ENCODE measurements at places on chromosomes 3 and 15.

DNA sequence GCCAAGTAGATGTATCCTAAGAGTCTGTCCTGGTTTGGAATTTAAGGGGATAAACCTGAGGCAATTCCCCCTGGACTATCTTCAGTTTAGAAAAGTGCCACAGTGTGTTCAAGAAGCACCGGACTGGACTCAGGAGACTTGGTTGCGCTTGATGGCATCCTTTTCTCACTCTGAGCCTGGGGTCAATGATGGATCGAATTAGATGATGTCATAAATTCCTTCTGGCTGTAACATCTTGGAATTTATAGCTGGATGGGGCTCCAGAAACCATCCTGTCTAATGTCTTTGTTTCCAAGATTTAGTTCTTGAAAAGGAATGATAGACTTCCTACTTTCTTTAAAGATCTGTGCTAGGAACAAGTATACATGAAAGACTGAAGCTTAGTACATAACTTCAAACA, 280.6 kb downstream of the LPP start:
- DNase-seq: no peak

DNA sequence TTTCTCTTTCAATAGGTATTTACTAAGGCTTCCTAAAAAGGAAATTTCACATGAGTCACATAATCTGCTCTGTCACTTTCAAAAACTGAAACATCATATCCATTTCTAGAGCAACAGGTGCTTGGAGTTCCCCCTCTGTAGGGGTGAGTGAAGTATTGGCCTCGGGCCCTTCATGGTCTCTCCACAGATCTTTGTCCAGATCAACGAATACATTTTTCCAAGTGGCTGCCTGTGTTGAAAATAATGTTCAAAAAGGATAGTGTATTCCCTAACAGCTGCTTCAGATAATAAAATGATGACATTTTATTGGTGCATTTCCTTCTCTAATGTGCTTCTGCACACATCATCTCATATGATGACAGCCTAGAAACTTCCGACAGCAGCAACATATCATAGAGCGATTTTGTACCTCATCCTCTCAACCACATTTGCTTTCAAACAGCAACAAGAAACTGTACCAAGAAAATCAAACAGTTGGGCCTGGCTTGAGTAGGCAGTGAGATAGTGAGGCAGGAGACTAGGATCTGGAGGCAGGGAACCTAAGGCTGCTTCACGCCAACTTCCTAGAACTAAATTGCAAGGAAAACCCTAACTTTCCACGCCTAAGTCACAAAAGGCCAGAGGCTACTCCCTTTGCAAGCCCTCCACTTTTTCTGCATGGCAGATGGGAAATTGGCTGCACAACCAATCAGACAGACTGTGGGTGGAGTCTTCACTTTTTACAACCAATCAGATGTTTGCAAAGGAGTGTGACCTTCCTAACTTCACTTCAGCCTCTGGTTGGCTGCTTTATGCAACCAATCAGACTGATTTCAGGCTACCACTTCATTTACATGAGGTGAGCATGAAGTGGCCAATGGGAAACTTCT, 340.2 kb downstream of the LRRC3B start:
- DNase-seq: no peak

DNA sequence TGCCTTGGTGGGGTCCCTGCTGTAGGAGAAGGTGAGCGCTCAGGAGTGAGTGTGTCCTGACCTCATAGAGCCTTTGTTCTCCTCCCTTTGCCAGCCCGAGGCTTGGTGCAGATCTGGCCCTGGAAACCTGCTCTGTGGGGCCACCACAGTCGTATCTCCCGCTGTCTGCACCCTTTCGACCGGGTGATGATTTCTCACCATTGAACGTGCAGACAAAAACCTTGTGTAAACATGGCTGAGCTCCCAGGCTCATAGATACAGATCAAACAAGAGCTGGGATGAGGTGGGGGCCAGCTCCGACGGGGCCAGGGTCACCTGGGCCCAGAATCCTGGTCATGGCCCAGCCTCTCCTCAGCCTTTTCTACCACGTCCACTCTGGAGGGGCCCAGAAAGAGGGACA, 34.6 kb upstream of the ESYT3 start:
- no peak for DNase-seq

- DNase-seq: no peak
Measured at GRCh38 chr3:15327941-15328340, 4.4 kb downstream of the SH3BP5 start.

DNA sequence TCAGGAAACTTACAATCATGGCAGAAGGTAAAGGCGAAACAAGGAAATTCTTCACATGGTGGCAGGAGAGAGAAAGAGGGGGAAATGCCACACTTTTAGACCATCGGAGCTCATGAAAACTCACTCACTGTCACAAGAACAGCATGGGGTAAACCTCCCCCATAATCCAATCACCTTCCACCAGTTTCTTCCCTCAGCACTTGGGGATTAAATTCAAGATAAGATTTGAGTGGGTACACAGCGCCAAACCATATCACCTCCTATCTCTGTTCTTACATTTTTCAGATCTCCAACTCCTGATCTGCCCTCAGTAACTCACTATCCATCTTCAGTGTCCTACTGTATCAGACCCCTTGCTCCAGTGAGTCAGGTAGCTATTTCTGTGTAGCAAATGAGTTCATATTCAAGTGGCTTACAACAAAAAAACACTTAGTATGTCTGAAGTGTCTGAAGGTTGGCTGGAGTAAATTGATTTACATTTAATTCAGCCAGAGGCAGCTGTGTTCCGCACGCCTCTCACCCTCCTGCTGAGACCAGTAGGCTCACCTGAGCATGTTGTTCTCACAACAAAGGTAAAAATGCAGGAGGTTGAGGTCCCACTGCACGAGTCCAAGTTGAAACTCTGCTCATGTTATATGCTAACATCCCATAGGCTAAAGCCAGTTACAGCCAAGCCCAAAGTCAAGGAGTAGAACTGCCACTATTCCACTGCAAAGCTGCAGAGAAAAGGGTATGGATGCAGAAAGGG, 180.7 kb upstream of the LMCD1 start:
- DNase-seq: no peak

- no peak for DNase-seq
Measured at GRCh38 chr3:159082519-159082918, 280.7 kb downstream of the MFSD1 start.

- no peak for DNase-seq
Measured at GRCh38 chr3:183582161-183582560, 26.7 kb upstream of the KLHL6 start.

GRCh38 chr3:106263011-106263410, 394.2 kb upstream of the CBLB start:
- no peak for DNase-seq

DNA sequence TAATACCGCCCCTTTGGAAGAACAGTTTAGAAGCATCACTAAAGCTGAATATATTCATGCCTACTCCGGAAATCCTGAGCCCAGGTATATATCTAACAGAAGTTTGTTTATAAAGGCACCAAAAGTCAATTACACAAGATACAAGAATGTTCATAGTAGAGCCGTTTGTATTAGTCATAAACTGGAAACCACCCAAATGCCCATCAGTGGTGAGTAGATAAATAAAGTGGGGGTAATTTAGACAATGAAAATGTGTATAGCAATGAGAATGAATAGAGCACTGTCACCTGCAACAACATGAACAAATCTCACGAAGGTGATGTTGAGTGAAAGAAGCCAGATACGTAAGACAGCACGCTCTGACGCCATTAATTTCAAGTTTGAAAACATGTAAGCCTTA, 68.3 kb upstream of the GLCE start:
- DNase-seq: no peak
